ENCODE measurements at places on chromosomes 1 and 21.

DNA sequence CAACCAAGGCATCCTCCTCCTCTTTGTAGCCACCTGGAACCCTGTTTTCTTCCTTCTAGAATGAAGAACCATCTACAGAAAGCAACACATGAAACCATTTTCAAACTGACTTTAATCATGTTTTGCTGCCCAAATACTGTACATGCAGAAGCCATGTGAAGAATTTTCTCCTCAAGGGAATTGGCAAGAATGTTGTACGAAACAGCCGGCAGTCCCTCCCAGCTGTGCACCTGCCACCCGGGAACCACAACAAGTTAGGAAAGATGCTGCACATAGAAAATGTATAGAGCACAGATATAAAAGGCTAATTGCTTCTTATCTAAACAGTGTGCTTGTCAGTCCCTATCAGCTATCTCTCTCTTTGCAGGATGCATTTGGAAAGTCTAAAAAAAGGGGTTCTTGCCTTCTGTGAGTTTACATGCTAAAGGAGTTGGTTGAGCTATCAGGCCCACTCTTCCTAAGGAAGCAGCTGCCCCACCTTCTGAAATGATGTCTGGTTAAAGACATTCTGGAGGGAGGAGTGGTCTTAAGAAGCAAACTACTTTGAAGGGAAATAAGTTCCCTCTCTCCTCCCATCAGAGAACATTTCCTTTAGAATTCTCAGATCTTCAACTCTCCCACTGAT is 44.8 kb downstream of the RIMS3 start:
- no peak for DNase-seq
- H3K27me3 ChIP-seq, result no peaks in the 10 kb centered on the region
- no peaks in the 10 kb centered on the region for H3K4me1 ChIP-seq
- H3K36me3 ChIP-seq, result no peaks in the 10 kb centered on the region
- no peak overlapping the region for H3K27ac ChIP-seq

- no peaks in the 10 kb centered on the region for H3K27me3 ChIP-seq
- no peaks in the 10 kb centered on the region for H3K4me1 ChIP-seq
- H3K27ac ChIP-seq, result no peak overlapping the region
- no peak overlapping the region for H3K4me3 ChIP-seq
Observed at GRCh38 chr1:32100359-32100758, 7.5 kb upstream of the KPNA6 start.

DNA sequence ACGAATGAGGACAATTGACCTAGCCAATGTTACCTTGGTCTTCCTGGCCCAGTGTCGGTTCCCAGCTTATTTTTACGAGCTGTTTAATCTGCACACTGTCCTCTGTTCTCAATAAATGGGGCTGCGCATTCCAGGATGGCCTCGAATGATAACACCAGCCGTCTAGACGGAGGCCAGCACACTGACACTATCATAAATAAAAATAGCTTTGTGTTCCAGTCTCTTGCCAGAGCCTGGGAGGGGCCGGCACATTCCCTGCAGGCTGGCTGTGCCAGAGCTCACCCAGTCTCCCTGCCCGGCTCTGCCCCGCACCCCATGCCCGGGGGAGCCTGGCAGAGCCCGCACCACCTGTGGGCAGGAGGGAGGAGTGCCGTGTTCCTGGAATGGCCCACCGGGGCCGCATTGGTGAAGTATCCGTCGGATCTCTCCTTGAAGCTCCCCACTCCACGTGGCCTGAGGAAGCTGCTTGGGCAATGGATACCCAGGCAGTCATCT is 92.1 kb downstream of the SPSB1 start:
- H3K4me1 ChIP-seq, result peaks cover 32% of the 10 kb centered on the region
- H3K27ac ChIP-seq, result peak overlapping the region; percentile 13
- no peaks in the 10 kb centered on the region for H3K27me3 ChIP-seq
- no peaks in the 10 kb centered on the region for H3K36me3 ChIP-seq
- no peak overlapping the region for H3K4me3 ChIP-seq
- DNase-seq, result no peak

GRCh38 chr1:68308034-68308433 is 75.7 kb upstream of the WLS start:
- H3K27me3 ChIP-seq, result no peaks in the 10 kb centered on the region
- no peaks in the 10 kb centered on the region for H3K36me3 ChIP-seq
- H3K27ac ChIP-seq, result peak overlapping the region; percentile 58
- no peak overlapping the region for H3K4me3 ChIP-seq

Measured in suprapubic skin (tissue), 4 donors.